ENCODE measurements at places on chromosomes 3 and 15.

- DNase-seq, result peak; percentile 23
Observed at GRCh38 chr15:90046289-90046688, 45.2 kb downstream of the ZNF710 start.

DNA sequence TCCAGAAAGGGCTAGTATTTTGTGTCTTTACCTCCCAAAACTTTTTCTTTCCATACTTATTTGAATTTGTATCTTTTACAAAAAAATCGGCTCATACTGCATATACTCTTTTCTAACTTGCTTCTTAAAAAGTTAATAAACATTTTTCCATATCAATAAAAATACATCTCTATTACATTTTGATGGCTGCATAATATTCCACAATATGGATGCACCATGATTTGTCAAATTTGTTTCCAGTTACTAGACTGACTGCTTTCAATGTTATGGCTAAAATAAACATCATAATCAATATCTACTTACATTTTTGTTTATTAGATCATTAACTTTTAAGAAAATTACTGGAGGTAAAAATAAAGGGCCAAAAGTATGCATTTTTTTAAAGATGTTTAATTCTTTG, 121.7 kb downstream of the MEIS2 start:
- no peak for DNase-seq

DNA sequence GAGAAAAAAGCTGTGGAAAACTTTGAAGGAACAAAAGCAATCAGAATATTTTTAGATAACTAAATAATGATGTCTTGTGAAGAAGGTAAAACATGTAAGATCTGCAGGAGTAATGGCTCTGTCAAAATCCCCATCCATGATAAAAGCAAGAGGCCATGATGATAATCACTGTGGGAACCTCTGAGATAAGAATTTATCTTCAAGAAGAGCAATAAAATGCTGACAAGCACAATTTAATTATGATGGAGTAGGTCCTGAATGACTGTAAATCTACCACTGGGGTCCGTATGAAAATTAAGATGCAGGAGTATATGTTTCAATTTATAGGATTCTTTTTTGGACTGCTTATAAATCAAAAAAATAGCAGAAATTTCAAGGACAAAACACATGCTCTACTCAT, 68.3 kb upstream of the CHMP2B start:
- no peak for DNase-seq

DNA sequence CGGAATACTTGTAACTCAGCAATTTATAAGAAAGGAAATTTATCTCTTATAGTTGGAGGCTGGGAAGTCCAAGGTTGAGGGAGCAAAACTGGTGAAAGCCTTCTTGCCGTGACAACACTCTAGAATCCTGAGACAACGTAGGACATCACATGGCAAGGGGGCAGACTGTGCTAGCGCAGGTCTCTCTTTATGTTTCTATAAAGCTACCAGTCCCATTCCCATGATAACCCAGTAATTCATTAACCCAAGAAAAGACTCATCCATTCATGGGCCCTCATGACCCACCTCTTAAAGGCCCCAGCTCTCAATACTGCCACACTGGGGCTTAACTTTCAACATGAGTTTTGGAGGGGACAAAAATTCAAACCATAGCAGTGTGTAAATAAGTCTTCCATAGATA, 260.2 kb downstream of the ZBTB20 start:
- DNase-seq, result no peak

GRCh38 chr3:107315141-107315540, 62.1 kb upstream of the CCDC54 start:
- no peak for DNase-seq

DNA sequence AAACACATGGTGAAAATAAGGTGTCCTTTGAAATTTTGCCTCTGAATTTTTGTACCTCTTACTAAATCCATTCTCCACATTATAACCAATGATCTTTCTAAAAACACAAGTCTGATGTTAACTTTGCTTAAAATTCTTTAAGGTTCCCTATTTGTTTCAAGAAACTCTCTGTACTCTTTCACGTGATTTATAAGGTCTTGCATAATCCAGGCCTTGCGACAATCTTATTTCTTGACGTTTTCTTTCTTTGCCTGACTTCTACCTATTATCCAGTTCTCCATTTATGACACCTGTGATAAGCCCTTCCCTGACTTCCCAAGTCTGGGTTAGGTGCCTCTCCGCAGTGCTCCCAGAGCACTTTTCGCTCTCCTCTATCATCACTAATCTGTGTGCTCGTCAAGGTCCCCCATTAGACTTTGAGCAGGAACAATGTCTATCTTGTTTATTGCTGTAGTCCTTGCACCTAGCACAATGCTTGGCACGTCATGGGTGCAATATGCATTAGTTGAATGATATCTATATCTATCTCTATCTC, 24.3 kb upstream of the KPNA1 start:
- DNase-seq, result no peak

GRCh38 chr3:144957398-144958101, 985.9 kb downstream of the DIPK2A start:
- DNase-seq, result no peak

DNA sequence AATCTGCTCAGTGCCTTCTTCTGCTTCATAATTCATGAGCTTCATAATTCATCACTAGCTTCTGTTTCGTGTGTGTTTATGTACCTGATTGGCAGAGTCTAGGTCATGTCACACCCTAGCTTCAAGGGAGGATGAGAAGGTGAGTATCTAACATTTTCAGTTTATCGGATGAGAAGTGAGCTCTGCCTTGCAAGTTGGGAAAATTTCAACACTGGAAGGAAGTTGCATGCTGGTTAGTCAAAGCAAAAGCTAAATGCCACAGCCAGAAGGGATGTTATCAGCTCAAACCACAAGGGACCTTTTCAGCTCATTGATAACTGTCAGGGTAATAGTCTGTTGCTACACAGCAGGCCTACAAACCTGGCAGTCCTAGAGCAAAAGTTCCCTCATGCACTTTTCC, 7.3 kb upstream of the TNFSF10 start:
- no peak for DNase-seq

GRCh38 chr15:78392430-78392829, 45.6 kb upstream of the IREB2 start:
- peak; percentile 90 for DNase-seq

- DNase-seq, result peak; percentile 36
Observed at GRCh38 chr3:52798978-52799476, 4.4 kb downstream of the ITIH3 start.

DNA sequence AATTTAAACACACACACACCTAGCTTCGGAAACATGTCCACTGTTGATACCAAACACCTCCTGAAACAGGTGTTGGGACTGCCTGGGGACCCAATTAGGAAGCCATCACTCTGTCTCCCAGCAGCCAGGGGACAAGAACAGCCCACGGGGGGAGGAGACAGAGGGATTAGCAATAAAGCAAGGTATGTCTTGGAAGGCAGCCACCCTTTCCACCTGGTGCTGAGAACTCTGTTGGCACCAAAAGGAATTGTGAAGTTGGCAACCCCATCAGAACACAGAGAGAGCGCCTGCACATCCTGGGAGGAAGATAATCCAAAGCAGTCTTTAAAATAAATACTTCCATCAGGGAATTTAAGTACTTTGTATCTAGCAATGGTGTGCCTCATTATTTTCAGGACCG, 111.0 kb downstream of the ADAMTS17 start:
- DNase-seq, result no peak

DNA sequence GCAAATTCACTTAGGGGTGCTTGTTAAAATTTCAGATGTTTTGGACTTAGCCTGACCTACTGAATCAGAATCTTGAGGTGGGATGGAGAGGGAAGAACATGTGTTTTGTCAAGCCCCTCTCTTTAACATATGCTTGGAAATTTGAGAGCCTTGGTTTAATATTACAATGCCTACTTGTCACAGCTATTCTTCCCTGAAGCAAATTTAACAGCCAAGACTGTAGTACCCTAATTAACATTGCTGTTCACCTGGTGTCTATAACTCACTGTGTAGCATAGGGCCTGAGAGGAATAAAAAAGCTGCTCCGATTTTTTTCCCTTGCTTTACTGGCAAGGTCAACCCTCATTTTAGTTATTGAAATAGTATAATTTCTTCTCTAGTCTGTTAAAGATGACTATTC, 880.1 kb downstream of the CADM2 start:
- DNase-seq, result no peak

GRCh38 chr3:81439108-81439507, 322.3 kb downstream of the GBE1 start:
- no peak for DNase-seq

DNA sequence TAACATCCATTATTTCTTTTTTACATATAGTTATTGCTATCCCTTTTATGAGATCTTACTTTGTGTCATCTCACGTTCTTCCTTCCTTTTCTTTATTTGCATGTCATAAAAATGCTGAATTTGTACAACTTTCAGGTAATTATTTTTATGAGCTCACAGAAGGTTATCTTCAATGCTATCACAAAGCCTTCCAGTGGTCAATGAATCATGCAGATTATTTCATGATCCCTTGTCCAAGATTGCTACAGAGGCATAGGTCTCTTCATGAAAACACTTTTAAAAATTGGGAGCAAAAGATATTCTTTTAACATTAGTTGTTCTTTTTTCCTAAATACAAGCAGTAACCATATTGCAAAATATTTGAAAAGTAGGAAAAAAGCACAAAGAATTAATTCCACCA, 880.1 kb upstream of the NR2F2 start:
- DNase-seq, result no peak

- peak; percentile 11 for DNase-seq
Observed at GRCh38 chr3:48952510-48953118, 34.0 kb downstream of the ARIH2 start.

DNA sequence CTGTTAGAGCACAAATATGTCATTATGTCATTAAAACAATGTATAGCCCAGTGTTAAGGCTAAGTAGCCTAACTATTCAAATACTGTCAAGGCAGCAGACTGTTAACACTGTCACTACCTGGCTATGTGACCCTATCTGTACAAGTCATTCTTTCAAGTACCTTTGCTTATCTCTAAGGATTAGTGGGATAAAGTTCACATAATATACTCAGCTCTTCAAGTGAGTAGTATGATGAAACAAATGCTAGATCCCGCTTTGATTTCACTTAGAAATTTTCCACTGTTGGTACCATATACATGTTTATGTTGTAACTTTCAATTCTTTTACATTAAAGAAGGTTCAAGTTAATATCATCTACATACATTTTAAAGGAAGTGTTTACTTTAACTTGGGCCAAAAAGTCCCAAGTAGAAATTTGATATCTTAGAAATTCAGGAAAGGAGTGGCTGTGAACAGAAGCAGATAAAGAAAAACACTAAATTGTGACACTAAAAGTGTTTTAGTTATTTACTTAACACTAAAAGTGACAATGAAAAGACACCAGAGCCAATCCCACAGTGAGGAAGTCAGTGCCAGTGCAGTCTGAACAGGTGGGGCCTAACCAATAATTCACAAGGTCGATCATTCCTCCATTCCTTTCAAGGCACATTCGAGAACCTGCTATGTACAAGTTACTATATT, 4.8 kb upstream of the RFX7 start:
- no peak for DNase-seq

DNA sequence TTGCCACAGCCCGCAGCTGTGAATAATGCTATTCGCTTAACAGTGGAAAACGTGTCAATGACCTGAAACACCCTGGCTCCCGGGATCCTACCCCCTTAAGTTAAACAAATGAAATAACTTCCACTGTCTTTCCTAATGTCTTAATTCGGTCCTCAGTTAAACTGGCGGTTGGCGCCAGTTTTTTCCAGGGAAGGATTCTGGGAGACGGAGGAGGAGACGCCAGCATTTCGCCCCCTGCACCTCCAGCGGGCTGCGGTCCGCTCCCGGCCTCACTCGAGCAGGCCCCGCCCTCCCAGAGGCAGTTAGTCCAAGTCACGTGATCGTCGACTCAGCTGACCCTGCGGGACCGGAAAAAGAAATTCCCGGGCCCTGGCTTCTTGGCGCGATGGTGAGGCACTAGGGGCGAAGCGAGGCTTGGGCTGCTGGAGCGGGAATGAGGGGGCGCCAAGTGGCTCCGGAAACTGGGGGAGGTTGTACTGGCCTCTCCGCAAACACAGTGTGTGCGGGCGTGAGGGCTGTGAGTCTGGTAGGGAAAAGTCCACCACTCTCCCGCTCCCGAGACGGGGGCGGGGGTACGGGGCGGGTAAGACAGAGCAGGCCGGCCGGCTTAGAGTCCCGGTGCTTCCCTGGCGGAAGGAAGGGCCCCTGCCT, at the start of gene COMMD4:
TSS of gene COMMD4 (plus strand) at position 359 of the 651 bp plus-strand sequence. CDS start at position 386, 27 bp downstream.
- DNase-seq, result peak; percentile 96

DNA sequence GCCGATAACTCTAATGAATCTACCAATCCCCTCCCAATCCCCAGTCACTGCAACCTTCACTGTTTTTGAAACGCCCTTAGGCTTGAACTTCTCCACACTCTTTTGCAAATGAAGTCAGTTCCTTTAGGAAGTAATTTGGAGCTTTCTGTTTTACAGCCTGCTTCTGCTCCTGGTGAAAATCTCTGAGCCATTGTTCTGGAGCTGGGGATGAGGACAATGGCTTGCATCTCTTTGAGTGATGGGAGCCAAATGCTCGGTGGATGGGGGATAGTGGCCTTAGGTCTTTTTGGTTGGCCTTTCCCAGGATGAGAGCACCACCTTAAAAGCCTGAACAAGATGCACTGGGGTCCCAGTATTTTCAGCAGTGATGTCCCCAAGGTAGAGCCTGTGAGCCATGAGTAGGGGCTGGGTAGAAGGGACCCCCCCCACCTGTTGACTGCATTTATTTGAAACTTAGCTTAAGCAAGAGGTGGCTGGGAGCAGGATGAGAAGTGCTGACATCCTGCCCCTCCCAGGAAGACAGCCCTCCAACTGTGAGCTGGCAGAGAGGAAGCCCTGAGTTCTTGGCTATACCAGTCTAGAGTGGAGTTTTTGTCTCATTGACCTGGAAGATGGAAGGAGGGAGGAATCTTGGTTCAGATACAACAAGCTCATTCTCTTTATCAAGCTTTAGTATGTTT, 7.6 kb upstream of the MYO5C start:
- no peak for DNase-seq

DNA sequence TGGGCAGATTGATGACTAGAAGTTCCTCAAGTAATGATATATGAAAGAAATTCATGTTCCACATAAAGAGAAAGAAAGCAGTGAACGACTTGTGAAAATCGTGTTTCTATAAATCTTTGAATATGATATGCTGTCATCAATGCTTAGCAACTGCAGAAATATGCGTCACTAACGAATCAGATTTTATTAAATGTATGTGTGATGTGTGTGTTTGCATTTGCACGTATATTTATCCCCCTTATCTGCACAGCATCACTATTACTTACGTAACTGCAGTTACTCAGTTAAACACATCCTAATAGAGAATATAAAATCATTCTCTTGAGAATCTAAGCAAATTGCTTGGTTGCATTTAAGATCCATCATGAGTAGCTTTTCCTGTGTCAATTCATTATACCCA, 468.6 kb downstream of the FGF12 start:
- no peak for DNase-seq

DNA sequence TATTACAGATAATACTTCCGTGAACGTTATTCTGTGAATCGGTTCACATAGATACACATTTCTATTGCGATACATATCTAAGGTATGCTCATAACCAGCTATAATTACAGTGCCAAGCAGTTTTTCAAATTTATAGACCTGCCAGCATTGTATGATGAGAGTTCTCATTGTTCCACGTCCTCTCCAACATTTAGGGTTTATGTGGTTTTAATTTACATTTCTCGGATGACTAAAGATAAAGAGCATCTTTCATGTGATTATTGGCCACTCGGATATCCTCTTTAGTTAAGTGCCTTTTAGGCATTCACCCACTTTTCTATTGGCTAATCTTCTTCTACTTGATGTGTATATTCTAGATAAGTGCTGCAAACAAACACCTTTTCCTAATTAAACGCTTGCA, 134.7 kb upstream of the CCDC54 start:
- DNase-seq, result no peak
